ENCODE measurements at places on chromosomes 16 and 17. TPM values are rescaled to one million over a fixed set of nuclear protein-coding genes. Genes with fewer than 3 reads are reported as not detected.

The NPIPB6 gene
- 1.1 TPM for total RNA-seq

The IRX5 gene
- not detected for total RNA-seq

The MRM3 gene
- total RNA-seq: 37.4 TPM

The MYH13 gene
- not detected for total RNA-seq

The ALOX15B gene
- not detected for total RNA-seq

The SLC2A4 gene
- 0.18 TPM for total RNA-seq

The WSB1 gene
- 72.5 TPM for total RNA-seq

The KRT25 gene
- total RNA-seq: not detected

The HLF gene
- total RNA-seq: 0.93 TPM

The VMO1 gene
- not detected for total RNA-seq

The RHBDF2 gene
- total RNA-seq: 42.5 TPM

The CLEC18B gene
- total RNA-seq: not detected

The KCNAB3 gene
- total RNA-seq: 6.7 TPM

The HASPIN gene
- 16.0 TPM for total RNA-seq

The LPO gene
- total RNA-seq: not detected

The CHRNE gene
- total RNA-seq: 0.37 TPM

The SLFN14 gene
- total RNA-seq: 0.15 TPM

The CDK5RAP3 gene
- 184 TPM for total RNA-seq

The CXCL16 gene
- total RNA-seq: 2.8 TPM

The CHST5 gene
- total RNA-seq: not detected

The KRT40 gene
- total RNA-seq: not detected

The IL17C gene
- total RNA-seq: 0.22 TPM

The PRR35 gene
- not detected for total RNA-seq

The PLCG2 gene
- total RNA-seq: 16.2 TPM

The MMP25 gene
- 1.5 TPM for total RNA-seq

The CACNG1 gene
- total RNA-seq: not detected

The PIK3R5 gene
- 30.2 TPM for total RNA-seq

The ICAM2 gene
- total RNA-seq: 80.7 TPM

The TEKT5 gene
- not detected for total RNA-seq

The NME3 gene
- total RNA-seq: 36.5 TPM

The PYY gene
- not detected for total RNA-seq

All from CD8-positive, alpha-beta memory T cell (primary cell).